ENCODE measurements at places on chromosomes 5 and 9.

- no peak for DNase-seq
Measured at GRCh38 chr9:35103660-35104191, 795 bp upstream of the STOML2 start.

GRCh38 chr9:1429297-1429696 is 379.1 kb downstream of the DMRT2 start:
- DNase-seq, result no peak

DNA sequence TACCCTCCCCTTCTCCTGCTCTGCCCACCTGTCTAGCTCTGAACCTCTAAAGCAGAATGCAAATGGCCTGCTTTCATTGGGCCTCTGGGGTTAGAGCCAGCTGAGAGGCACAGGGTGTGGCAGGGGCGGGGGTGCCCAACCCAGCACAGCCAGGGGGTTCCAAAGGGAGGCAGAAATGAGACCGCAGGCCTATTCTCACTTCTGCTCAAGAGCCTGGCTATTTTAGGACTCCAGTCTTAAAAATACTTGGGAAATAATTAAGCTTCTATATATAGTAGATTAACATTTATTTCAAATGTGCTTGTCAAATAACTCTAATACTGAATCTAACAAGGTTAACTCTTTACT is 5.7 kb downstream of the QSOX2 start:
- DNase-seq, result no peak

DNA sequence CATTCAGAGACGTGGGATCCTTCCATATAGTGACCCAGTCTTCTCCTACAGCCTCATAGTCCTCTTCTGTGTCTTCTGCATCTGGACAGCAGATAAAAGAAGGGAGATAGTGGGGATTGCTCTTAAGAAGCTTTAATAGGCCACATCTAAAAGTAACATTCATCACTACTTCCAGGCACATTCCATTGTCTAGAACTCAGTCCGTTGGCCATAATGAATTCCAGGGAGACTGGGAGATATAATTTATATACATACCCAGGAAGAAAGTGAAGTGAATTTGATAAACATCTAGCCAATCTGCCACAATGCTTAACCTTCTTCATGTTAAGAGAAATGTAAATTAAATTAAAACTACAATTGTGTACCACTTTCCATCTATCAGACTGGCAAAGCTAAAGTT is 22.5 kb upstream of the GLIPR2 start:
- DNase-seq, result no peak

Measured in stimulated activated CD4-positive, alpha-beta T cell treated with anti-CD3 and anti-CD28 coated beads, Interleukin-1b, Interleukin-23, amount 100 ng/mL, for 24 hours (primary cell).